ENCODE measurements at places on chromosomes 3 and 15.

DNA sequence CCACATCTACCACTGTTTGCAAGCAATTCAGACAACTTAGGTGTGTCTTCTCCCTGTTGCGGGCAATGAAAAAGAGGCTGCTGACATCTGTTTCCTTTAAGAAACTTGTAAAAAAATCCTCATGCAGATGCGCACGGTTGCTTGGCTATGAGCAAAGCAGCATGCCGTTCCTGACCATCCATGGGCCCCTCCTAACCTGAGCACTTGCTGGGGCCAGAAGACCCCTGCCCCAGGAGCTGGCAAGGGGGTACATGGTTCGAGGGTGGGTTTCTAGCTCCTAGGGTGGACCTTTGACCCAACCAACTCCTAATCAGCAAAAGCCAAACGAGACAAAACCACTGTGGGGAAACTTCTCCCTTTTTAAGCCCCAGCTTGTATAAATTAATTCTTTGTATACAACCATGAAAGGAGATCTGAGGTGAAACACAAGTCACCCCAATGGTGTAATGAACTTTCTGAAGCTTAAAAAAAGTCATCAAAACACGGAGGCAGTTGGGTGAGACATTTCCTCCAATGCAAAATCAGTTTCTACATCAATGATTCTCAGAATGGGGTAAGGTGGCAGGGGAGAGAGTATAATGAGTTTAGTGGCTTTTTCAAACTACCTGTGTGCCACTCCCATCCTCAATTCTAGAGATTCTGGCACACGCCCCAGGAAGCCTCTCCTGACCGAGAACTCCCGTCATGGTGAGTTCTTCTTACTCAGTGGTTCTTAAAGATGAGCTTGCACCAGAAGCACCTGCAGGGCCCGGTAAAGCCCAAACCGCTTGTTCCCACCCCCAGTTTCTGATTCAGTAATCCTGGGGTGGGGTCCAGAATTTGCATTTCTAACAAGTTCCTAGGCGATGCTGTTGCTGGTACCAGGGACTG, 44.1 kb downstream of the CPN2 start:
- no peak for DNase-seq

DNA sequence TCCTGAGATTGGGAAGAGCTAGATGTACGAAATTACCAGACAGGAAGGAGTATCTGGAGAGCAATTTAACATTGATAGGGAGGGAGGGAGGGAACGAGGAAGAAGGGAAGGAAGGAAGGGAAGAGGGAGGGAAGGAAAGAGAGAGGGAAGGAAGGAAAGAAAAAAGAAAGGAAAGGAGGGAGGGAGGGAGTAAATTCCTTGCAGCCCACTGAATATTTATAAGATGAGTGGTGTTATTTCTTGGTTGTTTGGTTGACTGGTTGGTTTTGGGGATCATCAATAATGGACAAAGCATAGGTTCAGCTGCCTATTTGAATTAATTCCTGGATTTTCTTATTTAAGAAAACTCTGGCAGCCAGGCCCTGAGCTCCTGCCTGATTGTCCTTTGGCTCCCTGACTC, 15.5 kb upstream of the TSEN2 start:
- no peak for DNase-seq

- DNase-seq: no peak
These were observed 14.4 kb downstream of the TM4SF1 start for GRCh38 chr3:149363053-149363452.

DNA sequence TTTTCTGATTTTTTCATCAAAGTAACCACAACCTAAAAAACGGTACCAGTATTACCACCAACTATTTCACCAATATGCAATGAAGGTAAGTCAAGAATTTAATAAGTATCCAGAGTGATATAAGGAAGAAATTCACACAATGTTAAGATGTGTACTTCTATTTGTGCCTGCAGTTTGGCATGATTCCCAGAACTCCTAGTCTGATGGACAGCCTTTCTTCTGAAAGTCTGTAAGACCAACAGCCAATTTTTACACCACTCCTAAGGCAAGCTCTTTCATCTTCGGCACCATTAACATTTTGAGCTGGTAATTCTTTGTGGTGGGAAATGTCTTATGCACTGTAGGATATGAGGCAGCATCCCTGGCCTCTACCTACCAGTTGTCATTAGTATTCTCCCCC, 108.3 kb downstream of the VPS13C start:
- no peak for DNase-seq

- DNase-seq: no peak
These were observed 126.1 kb downstream of the PLD1 start for GRCh38 chr3:171684221-171684620.

DNA sequence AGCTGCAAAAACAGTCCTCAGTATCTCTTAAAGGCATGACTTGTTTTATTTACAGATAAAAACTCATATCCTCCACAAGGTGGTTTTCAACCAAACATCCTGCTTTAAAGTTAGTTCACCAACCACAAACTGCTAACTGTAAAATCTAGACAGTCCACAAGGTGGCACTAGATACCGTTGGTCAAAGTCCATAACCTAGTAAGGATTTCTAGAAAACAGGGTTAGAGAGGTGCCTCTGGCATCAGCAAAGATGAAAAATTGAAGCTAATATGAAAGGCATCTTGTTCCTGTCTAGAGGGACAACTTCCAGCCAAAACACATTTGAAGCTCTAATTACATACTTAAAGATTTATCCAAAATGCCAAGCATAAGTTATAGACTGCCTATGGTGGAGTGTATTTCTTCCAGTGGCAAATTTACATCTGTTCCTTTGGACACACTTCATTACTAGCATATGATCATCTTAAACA, 56.0 kb downstream of the ZMAT3 start:
- DNase-seq: peak; percentile 57

DNA sequence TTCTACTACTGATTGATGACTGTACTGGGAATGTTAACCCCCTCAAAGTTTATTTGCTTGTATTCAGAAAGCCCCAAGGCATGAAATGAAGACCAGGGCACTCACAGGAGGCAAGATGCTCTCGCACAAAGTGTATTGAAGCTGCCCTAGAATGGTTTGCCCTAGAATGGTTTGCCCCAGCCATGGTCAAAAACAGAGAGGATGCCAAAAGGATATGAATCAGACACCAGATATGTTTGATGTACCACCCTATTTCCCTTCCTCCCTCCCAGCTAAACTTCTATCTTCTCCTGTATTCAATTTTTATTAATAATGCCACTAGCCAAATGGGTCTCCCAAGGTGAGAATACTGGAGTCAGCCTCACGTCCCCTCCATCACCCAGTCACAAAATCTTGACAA, 101.3 kb downstream of the TMCO5A start:
- no peak for DNase-seq

- no peak for DNase-seq
These were observed 30.8 kb downstream of the BOC start for GRCh38 chr3:113242096-113242581.

GRCh38 chr15:48592221-48592731, 53.2 kb downstream of the FBN1 start:
- DNase-seq: no peak
